Effector CD4-positive, alpha-beta T cell (primary cell): ENCODE measurements at places on chromosomes 6 and 20.

DNA sequence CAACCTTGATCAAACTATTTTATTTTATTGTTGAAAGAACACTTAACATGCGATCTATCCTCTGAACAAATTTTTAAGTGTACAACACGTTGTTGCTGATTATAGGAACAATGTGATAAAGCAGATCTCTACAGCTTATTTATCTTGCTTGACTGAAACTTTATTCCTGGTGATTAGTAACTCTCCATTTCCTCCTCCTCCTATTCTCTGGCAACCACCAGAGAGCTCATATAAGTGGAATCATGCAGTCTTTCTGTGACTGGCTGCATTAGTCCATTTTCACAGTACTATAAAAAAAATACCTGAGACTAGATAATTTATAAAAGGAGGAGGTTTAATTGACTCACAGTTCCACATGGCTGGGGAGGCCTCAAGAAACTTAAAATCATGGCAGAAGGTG is 218.1 kb downstream of the LRFN2 start:
- DNase-seq = no peak

DNA sequence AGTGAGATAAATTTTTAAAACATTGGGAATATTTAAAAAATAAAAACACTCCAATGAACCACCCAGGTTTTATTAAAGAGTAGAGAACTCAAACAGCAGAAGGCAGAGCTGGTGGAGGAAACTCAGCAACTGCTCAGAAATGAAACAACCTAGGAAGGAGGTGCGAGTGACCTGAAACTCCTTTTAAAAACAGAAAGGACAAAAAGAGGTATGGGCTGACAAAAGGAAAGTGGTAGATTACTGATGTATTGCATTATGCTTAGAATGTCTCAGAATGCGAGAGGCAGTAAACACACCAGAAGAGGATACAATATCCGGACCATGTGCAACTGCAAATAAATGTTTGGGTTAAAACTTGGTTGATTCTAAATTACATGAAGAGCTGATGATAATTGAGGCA is 97.6 kb downstream of the ESR1 start:
- DNase-seq = no peak

DNA sequence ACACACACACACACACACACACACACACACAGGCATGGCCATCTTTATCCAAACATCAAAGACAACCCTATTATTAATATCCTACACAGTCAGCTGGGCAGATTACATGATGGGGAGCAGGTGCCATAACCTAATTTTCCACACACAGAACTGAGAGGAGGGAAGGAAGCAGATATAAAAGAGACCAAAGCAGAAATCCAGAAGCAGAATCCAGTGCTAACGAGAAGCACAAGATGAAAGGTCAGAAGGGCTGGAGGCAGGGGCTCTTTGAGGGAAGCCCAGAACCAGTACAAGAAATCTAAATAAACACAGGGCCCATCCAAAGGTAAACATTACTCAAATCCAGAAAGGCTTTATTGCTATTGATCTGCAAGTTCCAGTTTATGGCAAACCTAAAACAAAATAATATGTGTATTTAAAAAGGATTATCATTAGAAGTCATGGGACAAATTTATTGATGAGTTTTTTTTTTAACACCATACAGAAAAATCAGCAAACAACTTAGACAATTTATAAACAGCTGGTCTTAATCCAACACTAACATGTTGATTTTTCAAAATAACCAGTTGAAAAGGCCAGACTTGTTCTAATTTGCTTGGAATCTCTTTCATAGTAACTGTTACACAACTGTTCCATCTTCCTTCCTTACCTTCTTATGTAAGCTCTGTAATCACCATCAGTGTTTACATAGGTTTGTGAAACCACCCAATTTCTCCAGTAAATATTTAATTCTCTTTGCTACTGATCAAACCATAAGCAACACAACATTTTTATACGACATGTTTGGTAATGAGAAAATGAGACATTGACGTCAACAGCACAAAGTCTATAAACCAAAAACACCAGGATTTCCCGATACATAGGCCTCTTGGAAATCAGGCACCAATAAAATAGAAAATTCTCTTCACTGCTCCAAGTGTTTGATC is 34.2 kb downstream of the SLC23A2 start:
- no peak for DNase-seq

- no peak for DNase-seq
Observed at GRCh38 chr6:45148278-45148677, 179.9 kb upstream of the RUNX2 start.

DNA sequence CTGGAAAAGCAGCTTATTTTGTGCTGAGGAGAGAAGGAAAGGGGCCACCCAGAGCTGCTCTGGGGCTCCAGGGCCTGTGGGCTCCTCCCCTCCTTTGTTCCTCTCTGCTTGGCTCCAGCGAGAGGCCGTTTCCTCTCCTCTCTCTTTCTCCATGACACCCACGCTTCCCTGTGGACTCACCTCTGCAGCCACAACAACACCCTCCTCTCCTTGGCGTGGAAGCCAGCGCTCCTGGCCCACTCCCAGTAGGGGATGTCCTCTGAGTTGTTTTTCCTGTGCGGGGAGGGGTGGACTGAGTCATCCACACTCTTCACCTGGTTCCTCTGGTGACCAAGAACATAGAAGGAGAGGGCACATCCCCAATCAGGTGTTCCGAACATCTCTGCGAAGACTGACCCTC is 4.9 kb upstream of the CDSN start:
- DNase-seq = no peak

DNA sequence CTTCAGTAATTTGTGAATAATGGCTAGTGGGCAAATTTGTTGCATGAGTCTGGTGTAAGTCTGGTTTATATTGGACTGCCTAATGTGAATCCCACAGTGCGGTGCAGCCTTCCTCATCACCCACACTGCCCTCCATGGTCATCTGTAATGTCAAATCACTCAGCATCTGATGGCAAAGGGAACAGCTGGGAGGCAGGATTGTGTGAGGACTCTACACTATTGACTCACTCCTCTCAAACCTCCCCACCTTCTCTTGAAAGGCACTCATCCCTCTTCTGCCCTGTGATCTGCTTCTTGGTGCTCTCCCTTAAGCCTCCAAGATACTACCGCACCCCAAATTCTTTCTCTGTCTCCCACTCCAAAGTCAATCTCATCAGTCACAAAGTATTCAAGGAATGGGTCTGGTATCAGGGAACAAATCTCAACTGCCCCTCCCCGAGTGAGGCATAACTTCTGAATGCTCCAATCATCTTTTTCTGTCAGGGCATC is 146.0 kb upstream of the BEND6 start:
- no peak for DNase-seq

- DNase-seq = no peak
Observed at GRCh38 chr6:24445704-24446103, 43.0 kb downstream of the MRS2 start.

GRCh38 chr6:2229039-2229438 is 16.4 kb downstream of the GMDS start:
- DNase-seq = no peak

DNA sequence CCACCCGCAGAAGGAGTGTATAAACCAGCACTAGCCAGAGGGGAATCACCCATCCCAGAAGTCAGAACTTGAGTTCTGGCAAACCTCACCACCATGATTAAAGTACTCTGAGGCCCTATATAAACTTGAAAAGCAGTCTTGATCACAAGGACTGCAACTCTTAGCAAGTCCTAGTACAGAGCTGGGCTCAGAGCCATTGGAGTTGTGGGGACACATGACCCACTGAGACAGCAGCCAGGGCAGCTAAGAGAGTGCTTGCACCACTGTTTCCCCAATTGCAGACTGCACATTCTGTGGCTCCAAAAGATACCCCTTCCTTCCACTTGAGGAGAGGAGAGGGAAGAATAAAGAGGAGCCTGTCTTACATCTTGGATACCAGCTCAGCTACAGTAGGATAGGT is 4.7 kb upstream of the MCM9 start:
- no peak for DNase-seq

- no peak for DNase-seq
Observed at GRCh38 chr6:39889229-39889628, 45.0 kb downstream of the MOCS1 start.

- no peak for DNase-seq
Observed at GRCh38 chr20:17743677-17744076, 43.9 kb downstream of the BANF2 start.

DNA sequence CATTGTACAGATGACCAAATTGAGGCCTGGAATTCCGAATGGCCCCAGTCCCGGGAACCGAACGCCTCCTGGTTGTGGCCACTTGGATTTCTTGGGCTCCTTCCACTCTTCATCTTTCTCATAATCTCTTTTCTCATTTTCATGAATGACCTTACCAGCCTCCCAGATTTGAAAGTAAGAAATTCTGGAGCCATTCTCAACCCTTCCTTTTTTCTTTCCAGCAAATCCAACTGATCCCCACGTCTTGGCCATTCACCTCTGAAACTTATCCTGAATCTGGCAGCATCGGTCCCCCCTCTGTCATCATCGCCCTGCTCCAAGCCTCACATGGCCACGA is 5.9 kb upstream of the SLC12A5 start:
- no peak for DNase-seq

DNA sequence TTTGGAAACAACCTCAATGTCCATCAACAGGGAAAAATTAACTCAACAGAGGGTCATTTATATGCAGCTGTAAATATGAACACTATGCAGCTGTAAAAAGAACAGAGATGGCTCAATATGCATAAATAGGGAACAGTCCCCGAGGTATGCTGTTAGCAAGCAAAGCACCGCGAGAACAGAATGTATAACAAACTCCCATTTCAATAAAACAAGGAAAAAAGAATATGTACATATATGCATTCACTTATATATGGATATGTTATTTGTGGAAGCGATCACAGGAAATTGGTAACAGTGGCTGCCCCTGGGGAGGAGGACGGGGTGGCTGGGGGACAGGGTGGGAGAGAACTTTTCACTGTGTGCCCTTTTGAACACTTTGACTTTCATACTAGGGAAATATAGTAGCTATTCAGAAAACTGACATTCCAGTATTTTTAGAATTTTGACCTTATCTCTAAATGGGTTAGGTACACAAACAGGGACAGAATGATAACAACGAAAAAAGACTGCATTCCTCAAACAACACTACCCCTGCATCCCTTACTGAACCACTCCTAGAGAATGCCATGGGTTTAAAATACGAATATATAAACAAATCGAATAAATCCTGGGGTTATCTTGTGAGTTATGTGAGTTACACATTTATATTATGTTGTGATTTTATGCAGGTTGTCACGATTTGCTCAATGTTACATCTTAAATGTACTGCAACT is 64.5 kb downstream of the KCNB1 start:
- DNase-seq = no peak

- no peak for DNase-seq
Observed at GRCh38 chr6:12163149-12163548, 127.0 kb upstream of the EDN1 start.

GRCh38 chr6:155387481-155387880 is 68.2 kb downstream of the NOX3 start:
- no peak for DNase-seq

DNA sequence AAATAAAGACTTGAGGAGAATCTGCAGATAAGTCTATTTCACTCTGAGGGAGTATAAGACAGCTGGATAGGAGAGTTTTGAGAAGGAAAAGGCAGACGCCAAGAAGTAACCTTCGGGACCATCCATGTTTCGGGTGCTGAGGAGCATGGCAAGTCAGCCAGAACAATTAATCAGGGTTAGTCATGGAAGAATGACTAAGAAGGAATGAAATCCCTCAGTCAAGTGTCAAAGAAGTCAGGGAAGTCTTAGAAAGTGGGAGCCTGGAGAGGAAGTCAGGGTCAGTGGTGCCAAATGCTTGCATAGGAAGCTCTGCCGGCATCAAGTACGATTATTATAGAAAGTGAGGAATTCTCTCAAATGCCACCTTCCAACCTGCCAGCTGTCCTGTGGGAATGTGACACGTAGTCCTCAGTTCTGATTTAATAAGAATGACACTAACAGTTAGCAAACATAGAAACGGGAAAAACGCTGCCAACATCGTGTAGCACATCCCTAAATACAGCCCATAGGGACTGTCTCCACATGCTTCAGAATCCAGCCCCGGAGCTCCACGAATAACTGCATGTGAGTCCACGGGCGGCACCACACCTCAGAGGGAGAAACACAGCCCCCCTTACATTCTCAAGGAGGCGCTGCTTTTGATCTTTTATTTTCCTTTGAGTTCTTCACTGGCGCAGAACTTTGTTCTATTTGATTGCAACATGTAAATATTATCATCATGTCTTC is 602.7 kb downstream of the PRKN start:
- no peak for DNase-seq

DNA sequence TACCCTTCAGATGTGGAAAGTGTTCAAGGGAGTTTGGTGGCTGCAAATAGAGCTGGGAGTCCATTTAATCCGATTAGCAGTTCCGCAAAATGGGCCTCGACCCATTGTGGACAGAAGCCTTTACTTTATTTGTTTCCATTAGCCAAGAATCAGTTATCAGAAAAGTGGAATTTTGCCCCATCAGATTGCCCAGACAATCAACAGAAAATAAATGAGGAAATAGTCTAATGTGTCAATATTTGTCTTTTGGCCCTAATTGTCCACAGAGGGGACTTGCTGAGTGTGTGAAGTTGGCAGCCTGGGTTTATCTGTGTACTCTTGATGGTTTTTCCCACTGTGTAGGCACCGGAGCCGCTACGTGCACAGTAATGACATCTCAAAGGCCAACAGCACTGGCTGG is 134.3 kb downstream of the LINC00237 start:
- DNase-seq = no peak

GRCh38 chr20:46073443-46073842 is 16.3 kb downstream of the NCOA5 start:
- DNase-seq = no peak

DNA sequence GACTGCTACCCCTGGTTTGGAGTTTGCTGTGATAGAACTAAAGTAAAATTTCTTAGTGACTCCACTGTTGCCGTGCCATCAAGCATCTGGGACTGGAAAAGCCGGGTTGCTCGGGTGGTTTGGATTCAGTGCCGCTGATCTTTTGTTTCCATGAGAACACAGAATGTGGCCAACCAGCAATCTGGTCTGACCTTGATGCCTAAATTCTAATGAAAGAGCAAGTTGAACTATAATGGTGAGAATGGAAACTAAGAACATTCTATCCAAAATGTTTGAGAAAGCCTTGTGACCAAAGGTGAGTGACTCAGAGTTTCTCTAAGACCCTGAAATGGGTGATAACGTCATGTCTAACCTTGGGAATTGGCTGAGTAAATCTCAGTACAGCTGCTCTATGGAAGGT is 9.9 kb upstream of the PI16 start:
- DNase-seq = no peak

- no peak for DNase-seq
Observed at GRCh38 chr6:3446184-3446583, 10.7 kb downstream of the SLC22A23 start.

GRCh38 chr6:37990762-37991525 is 171.4 kb downstream of the ZFAND3 start:
- no peak for DNase-seq

DNA sequence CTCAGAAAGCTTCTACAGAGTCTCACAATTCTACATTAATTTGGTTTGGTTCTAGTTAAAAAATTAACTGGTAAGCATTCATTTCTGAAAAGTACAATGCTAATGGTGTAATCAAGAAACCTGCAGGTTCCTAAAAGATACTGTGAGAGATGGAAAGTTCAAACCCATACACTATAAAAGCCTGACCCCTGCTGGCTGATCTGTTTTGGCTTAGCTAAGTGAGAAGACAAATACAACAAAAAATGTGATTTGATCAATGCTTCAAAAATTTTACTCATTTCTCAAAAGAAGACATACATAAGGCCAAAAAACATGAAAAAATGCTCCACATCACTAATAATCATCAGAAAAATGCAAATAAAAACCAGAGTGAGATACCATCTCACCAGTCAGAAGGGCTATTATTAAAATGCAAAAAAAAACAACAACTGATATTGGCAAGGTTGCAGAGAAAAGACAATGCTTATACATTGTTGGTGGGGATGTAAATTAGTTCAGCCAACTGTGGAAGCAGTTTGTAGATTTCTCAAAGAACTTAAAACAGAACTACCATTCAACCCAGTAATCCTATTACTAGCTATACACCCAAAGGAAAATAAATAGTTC is 102.8 kb downstream of the MOXD1 start:
- no peak for DNase-seq
